Activated CD4-positive, CD25-positive, alpha-beta regulatory T cell treated with anti-CD3 and anti-CD28 coated beads, Interleukin-2, amount 50 U/mL, for 24 hours (primary cell): ENCODE measurements at places on chromosomes 7 and 10.

GRCh38 chr10:58796242-58796641 lies 283.6 kb downstream of the BICC1 start:
- no peak for ATAC-seq

GRCh38 chr7:143172354-143172753 lies 10.9 kb upstream of the TAS2R39 start:
- no peak for ATAC-seq

DNA sequence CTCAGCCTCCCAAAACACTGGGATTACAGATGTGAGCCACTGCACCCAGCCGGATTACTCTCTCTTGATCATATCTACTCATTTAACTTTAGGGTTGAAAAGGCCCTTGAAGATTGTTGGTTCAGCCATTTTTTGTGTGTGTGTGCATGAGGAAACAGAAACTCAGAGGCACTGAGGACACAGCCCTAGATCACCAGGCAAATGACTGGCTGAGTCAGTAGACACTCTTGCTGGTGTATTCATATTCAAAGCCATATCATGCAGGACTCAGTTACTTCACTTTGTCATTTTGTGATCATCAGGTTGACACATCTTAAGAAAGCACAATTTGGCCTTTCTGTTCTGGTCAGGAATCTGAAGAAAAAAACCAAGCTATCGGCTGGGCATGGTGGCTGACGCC lies 253.4 kb downstream of the TRIL start:
- ATAC-seq: no peak

DNA sequence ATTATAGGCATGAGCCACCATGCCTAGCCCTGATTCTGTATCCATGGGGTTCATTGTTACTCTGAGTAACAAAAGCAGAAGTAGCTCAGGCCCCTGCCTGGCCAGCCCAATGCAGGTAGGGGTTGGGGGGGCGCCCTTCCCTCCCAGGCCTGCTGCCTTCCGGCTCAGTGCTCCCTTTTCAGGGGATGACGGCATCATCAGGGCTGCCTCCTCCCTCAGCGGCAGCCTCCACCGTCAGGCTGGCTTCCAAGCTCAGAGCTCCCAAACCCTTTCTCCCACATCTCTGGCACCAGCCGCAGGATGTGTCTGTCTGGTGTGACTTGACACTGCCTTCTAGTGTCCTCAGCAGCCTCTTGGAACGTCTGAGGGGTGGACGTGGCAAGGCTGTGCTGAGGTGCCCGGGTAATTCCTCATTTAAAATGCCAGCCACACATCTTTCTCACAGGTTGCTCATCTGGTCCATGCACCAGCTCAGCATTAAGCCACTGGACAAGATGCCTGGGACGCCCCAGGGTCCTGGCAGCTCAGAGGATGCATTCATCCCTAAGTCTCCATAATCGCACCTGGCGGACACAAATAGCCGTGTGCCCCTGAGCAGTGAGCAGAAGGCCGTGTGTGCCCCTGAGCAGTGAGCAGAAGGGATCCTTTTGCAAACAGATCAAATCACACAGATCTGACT lies 38.2 kb downstream of the PAPOLB start:
- ATAC-seq: no peak

GRCh38 chr10:22625516-22626290 lies 88.7 kb downstream of the PIP4K2A start:
- ATAC-seq: no peak

DNA sequence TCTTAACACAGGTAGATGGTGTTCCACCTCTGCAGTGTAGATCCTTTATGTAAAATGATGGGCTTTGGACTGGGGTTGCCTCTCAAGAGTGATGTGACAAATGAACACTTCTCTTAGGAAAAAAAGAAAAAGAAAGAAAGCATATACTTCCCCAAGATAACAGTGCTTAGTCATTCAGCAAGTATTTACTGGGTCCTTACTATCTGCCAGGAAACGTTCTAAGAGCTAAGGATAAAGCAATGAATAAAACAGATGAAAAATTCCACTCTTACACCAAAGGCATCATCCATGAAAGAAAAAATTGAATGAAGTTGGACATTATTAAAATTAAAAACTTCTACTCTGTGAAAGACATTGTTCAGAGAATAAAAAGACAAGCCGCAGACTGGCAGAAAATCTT lies 177.3 kb downstream of the C7orf25 start:
- ATAC-seq: no peak

GRCh38 chr7:153047079-153047959 lies 287.8 kb downstream of the ACTR3B start:
- no peak for ATAC-seq

DNA sequence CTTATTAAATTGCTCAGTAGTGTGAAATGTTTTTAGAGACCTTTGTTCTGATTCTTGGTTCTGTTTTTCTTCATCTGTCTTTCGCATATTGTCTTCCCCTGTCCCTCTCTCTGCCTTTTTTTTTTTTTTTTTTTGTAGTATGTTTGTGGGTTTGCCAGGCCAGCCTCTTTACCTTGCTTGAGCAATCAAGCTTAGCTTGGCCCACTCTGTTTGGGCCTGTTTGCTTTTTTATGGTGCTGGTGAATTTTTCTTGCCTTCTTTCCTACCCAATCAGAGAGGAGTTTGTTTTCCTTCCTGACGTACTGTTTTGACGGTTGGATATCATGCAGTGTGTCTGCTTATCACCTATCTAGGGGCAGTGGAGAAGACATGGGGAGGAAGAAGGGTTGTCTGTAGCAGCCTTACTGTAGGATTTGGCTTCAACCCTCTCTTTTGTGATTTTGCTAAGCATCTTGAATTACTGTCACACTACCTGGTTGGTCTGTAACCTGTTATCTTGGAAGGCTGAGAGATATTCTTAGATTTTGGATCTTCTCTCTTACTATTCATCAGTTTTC lies 64.0 kb downstream of the BBS9 start:
- no peak for ATAC-seq

DNA sequence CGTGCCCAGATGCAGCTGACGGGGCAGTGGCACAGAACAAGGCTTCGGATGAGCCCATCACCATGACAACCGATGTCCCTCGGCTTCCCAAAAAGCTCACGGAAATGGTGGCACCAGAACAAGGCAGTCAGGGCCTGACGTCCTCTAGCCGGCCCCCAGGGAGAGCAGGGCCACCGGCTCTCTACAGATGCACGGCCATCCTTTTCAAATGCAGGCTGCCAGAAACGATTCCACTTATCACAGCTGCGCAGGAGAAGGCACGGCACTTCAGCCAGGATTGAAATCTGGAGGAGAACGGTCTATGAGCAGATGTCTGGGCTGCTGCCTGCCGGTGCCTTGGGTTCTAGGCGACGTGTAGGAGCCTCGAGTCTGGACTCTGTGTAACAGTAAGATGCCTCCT lies 223.8 kb downstream of the ZMYND11 start:
- ATAC-seq: no peak
